ENCODE measurements at places on chromosomes 11 and 22.

- no peak for DNase-seq
Observed at GRCh38 chr11:61107888-61108287, 5.6 kb downstream of the CD5 start.

DNA sequence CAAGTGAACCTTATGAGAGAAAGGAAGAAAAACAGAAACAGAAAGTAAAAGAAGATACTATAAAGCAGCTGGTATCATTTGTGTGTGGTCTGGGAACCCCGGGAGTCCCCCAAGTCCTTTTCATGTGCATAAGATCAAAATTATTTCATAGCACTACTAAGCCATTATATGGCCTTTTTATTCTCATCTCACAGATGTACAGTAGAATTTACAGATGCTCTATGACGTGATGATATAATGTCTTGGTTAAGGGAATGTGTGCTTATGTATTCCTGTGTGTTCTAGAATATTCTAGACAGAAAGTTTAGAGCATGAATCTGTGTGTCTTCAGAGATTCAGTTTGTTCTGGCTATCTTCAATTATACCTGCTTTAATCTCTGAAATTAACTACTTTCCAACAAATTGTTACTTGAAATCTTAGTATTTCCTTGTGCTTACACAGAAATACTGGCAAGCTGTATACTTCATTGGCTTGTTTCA lies 8.6 kb upstream of the TPP1 start:
- no peak for DNase-seq

DNA sequence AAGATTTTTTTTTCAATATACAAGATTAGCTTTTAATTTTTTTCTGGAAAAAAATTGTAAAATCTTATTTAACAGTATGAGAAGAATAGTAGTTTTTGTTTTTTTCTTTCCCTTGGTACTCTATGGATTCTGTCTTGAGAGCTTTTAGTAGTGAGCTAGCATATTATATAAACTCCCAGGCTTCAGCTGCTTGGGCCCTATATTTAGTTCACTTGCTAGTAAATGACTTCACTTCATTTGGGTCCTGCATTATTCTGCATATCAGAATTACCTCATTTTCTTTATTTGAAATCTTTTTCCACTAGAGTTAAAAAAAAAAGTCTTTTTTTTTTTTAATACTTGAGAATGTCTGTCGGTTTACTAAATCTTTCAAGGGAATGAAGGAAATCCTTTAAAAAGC lies 33.1 kb downstream of the HIPK3 start:
- no peak for DNase-seq

- no peak for DNase-seq
Observed at GRCh38 chr11:73266646-73267020, 5.5 kb upstream of the P2RY6 start.

- DNase-seq = peak; percentile 21
Observed at GRCh38 chr11:59207988-59208451, 4.7 kb downstream of the MPEG1 start.

DNA sequence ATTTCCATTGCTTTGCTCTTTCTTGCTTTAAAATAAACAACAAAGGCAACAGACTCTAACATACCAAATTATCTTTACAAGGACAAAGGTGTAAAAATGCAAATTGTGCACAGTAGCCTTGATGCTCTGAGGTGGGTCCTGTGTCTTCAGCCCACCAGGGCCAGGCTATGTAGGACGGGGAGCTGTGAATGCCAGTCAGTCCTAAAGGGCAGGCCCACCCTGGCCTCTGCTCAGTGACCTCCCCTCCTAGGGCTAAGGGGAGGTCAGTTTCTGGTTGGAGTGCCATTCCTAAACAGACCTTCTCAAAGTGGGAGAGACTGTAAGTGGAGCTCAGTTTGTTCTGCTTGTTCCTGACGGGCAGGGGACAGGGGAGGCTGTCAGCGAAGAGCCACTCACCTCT lies 78.0 kb upstream of the SUSD2 start:
- no peak for DNase-seq

DNA sequence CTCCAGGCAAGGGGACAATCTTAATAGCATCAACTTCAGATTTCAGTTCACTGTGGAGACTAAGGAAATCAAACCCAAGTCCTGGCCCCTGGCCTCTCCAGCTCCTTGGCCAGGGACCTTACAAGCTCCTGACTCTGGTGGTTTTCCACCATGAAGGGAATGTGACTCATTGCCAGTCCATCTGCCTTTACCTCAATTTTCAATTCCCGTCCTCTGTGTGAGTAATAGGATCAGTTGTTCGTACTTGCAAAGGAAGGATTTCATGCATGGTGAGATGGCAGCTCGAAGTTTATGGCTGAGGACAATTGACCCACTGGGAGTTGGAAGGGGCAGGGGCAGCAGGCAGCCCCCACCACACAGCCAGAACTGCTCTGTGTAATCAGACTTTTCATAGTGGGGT lies 42.5 kb downstream of the INSC start:
- no peak for DNase-seq

DNA sequence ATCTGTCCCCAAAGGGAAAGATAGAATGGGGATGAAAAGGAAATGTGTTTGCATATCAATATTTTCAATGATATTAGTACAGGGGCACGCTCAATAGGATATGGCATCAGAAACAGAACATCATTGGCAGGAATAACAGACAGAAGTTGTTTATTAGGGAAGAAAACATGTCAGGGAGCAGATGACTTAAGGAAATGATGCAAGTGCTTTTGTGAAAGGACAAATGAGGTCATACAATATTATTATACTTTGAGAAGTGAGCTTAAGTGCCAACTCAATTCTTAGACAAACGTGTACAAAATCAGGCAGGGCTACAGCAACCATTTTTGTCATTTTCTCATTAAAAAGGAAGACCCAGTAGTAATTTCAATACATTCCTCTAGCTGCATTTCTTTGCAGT lies 388.4 kb downstream of the SOX6 start:
- no peak for DNase-seq

GRCh38 chr11:57440744-57441414 lies 14.0 kb upstream of the SLC43A3 start:
- no peak for DNase-seq

GRCh38 chr11:107770551-107770951 lies 58.7 kb upstream of the SLN start:
- DNase-seq = no peak

- no peak for DNase-seq
Observed at GRCh38 chr11:8389029-8389996, 125.6 kb upstream of the LMO1 start.

GRCh38 chr11:118619444-118620197 lies 12.2 kb downstream of the PHLDB1 start:
- DNase-seq = no peak

- DNase-seq = no peak
Observed at GRCh38 chr11:120011836-120012235, 126.1 kb downstream of the TRIM29 start.

GRCh38 chr11:74909385-74909784 lies 39.5 kb downstream of the XRRA1 start:
- no peak for DNase-seq

DNA sequence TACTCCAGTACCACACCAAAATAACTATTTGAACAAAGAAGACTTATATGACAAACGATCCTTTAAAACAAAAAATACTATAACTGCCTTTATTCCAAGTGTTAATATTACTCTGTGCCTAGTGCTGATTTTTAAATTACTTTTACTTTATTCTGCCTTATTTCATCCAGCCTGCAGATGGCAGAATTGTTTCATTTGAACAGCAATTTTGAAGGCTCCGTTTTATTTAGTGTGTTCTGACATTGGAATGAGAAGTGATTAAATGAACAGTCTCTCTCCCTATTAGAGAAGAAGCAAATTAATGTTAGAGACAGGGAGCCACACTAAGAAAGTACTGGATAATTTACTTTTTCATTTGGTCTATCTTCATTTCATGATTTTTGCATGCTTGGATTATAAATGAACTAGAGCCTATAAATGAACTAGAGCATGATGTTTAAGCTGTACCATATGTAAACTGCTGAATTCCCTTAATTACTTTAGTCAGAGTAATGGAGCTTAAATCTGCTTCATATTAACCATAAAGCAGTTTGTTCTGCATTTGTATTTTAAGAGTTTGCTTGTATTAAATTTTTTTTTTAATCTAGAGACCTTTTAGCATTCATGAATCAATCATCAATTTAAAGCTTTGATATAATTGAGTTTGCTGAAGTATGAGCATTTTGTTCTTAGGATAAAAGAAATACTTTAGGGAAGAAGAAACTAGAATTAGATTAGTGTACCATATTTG lies 9.8 kb downstream of the PDHX start:
- no peak for DNase-seq

GRCh38 chr11:117984476-117984875 lies 1.7 kb upstream of the IL10RA start:
- no peak for DNase-seq

- no peak for DNase-seq
Observed at GRCh38 chr11:130776061-130776419, 140.2 kb downstream of the SNX19 start.

DNA sequence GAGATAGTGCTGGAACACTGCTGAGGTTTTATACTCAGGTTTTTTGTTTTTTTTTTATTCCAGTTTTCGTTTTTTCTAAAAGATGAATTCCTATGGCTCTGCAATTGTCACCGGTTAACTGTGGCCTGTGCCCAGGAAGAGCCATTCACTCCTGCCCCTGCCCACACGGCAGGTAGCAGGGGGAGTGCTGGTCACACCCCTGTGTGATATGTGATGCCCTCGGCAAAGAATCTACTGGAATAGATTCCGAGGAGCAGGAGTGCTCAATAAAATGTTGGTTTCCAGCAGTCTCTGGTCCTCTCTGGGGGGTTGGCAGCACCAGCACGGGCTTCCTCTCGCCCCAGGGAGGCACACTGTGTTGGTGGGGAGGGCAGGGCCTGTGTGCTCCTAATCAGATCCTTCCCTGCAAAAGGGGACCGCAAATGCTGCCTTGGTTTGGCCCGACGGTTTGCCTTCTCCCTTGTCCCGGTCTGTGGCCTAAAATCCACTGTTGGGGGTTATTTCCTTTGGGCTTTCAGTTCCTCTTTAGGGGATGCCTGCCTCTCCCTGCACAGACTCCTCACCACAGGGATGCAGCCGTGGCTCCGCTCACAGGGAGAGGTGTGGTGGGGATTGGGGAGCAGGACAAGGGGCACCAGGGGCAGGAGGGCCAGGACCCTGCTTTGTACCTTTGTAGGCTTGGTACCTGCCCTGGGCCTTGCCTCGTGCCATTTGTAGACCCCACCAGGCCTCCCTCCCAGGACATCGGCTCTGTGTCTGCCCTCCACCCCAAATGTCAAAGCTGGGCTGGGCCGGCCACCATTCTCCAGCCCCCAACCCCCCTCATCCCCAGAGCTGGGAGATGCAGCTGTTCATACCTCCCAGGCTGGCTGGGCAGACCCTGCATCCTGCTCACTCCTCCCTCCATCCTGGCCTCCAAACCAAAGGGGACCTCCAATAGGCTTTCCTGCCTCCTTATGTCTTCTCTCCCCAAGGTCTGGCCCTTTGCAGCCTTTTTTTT lies 13.5 kb downstream of the MCAT start:
- no peak for DNase-seq

- DNase-seq = no peak
Observed at GRCh38 chr11:112318184-112318591, 57.5 kb upstream of the PLET1 start.

DNA sequence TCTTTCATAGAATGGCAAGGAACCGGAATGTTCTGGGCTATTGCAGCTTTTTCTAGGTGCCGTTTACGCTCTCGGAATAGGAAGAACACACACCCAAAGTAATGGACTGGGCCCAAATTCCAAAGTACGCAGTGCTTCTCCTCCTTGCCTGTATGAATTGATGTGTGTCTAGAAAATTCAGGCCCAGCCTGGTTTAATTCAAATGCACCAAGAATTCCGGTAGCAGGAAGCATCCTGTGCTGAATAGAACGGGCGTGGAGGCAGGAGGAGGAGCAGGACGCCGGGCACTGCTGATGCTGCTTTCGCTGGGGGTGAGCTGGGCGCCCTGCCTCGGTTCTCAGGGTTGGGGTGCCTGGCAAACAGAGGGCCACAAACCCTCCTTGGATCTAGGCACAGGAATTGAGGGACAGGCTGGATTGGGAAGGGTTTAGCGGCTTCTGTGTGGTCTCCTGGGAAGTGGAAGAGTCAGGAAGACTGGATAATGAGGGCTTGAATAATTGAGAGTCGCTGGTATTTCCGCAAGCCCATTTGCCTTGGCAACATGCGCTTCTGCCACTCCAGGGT lies 2.0 kb downstream of the PARVB start:
- DNase-seq = no peak

- no peak for DNase-seq
Observed at GRCh38 chr22:39815932-39816331, 77.6 kb downstream of the ENTHD1 start.

GRCh38 chr11:127037001-127037400 lies 36.4 kb upstream of the KIRREL3 start:
- DNase-seq = no peak

DNA sequence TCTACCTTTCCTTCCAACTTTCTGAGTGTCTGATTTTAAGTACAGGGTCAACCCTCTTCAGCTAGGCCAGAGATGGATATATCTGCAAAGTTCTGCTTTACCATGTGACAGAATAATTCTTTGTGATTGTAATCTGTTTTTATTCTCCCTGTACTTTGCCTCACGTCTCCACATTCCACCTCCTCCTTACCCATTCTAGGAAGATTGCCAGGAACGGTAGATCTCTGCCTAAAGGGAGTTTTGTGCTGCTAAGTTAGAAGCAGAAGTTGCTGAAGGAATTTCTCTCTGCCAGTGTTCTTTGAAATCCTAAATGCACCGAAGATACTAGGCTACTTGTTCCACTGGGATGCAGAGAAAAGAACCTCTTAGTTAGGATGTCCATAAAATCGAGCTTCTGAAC lies 20.7 kb upstream of the FAM181B start:
- no peak for DNase-seq
